EH (cell line): ENCODE measurements at places on chromosomes 6 and 20.
A peak's percentile ranks its signal among the peaks of the same experiment; 100 is the strongest.

DNA sequence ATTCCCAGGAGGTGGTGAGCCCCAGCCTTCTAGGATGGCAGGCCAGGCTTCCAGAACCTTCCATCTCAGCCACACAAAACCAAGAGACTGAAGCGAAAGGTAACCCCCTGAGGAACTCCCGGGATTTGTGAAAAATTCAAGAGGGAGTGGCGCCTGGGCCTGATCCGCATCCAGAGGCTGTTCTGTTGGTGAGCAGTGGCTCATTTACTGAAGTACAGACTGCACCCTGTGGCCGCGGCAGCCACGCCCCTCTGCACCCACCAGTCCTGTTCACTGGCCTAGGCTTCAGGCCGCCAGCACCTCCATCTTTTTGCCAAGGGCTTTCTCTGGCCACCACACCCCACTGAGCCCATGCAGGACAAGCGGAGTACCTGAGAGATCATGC is 79.1 kb upstream of the PTPN1 start:
- DNase-seq: no peak

- DNase-seq: no peak
Observed at GRCh38 chr20:56469077-56469449, 636 bp downstream of the RTF2 start.

DNA sequence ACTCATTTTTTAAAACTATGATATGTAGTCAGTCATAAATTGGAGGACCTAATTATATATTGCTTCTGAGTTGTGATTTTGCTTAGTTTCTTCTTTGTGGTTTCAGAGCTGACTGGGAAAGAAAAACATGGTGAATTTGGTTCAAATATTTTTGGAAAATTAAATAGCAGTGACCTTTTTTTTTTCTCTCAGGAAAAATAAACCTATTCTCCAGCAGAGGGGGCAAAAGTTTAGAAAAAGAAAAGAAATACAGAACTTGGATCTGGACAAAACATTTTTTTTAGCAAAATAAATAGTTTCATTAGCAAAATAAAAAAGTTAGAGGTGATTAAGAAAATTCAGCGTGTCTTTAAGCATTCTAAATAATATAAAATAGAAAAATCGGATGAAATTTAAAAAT is 10.2 kb downstream of the COL10A1 start:
- peak; percentile 19 for DNase-seq

- no peak for DNase-seq
Observed at GRCh38 chr6:47292027-47292426, 17.7 kb downstream of the TNFRSF21 start.

GRCh38 chr6:168225471-168225911 is 94.1 kb downstream of the DACT2 start:
- DNase-seq: no peak

GRCh38 chr6:170190046-170190445 is 100.8 kb downstream of the DLL1 start:
- DNase-seq: no peak

GRCh38 chr20:23266530-23267398 is 83.8 kb upstream of the NXT1 start:
- DNase-seq: no peak
